ENCODE measurements at places on chromosomes 2 and 18.

DNA sequence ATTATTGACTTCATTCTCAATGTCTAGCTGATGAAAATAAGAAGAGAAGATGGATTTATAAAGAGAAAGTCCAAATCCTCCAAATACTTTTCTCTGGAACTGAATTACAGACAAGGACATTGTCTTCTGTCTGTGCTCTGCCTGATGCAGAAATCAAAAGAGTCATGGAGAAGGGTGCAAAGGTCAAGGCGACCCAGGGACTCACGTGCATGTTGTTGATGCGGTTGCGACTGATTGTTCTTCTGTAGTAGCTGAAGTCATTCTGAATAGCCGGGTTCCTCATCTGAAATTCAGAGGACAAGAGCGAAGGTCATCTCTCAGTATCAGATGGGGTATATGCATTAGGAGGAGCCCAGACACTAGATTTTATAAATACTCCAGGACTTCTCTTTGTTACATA lies 104.4 kb downstream of the CYRIA start:
- no peak for DNase-seq

- DNase-seq = no peak
These were observed 99.4 kb upstream of the PID1 start for GRCh38 chr2:229370509-229370908.

GRCh38 chr2:182228073-182228473 lies 198.8 kb downstream of the PDE1A start:
- no peak for DNase-seq

DNA sequence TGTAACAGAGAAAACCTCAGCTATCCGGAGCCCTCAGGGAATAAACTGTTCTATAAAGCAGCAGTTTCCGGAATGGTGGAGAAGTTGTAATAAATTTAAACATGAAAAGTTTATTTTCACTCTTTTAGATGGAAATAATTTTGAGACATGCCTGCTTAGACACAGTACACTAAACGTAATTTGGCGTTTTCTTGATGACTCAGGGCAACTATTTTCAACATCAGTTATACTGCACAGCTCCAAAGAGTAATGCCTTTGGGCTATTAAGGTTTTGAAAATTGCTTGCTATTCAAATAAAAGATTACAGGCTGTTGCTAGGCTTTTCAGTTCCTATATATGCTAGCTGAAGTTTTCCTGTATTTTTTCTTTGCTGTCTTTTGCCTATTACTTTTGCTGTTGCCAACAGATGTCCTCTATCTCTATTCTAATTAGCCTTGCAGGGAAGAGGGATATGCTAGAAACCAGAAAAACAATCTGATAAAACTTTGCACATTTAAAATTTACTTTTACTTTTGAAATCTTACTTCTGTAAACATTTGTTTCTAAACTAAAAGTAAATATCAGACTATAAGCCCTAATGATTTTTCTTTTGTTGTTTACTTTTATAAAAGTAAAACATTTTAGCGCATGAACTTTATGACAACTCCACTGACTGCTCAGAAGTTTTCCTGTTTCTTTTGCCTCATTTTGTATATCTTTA lies 113.4 kb upstream of the WDSUB1 start:
- no peak for DNase-seq

DNA sequence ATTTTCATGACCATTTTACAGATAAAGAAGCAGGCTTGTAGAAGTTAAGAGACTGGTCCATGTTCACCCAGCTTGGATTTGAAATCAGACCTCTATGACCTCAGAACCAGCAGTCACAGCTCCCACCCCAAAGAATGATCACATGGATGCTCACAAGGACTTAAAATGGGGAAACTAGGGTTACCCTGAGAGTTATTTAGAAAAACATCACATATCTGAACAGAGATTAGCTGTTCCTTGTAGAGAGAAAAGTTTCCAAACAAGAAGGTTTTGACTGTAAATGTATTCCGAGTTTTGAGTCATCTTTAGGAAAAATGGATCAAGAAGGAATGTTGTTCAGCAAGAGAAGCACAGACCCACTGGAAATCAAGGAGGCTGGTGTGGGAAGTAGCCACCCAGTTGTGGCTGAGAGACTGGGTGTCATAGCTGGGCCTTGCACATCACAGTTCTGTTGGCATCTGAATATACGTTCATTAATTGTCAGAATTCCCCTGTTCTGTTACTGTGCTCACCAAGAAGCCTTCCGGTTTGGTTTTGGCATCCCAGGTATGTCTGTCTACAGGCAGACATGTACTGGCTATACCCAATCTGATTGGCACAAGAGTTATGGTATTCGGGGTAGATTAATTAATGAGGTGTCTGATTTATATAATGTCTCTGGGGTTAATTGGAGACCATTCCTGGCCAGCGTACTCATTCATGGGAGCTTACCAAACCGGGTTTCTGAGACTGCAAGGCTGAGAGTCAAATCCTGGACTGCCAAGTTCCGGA lies 371.8 kb upstream of the SLC14A2 start:
- no peak for DNase-seq

DNA sequence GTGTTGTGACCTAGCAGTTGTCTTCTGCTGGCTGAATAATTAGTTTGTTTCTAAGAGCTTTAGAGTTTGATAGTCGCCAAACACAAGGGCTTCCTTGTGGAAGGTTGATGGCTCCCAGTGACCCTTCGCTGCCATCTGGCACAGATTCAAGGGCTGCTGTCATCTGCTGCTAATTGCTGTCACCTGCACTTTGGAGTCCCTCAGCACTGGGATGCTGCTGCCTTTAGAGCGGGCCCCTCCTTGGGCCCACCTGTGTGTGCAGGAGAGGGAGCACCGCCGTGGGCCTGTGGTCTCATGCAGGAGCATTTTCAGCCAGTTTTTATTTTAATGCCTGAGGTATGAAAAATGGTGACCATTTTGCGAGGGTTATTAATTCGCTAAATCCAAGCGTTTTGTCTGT lies 154.0 kb upstream of the NFATC1 start:
- no peak for DNase-seq

DNA sequence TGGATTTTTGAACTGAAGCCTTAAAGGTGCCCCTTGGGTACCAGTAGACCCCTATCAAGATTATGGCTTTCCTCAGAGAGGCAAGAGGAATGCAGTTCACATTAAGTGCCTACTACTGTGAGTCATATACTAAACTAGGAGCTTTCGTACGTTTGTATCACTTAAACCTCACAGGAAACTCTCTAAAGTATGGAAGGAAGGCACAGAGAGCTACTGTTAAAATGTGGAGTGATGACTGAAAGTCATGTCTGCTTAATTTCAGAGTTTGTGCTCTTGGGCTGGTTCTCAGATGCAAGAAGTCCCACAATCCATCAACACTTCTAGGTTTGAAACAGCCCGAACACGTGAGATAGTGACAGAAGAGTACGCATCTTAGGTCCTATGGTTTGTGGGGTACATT lies 4.7 kb downstream of the PLCL1 start:
- DNase-seq = no peak

DNA sequence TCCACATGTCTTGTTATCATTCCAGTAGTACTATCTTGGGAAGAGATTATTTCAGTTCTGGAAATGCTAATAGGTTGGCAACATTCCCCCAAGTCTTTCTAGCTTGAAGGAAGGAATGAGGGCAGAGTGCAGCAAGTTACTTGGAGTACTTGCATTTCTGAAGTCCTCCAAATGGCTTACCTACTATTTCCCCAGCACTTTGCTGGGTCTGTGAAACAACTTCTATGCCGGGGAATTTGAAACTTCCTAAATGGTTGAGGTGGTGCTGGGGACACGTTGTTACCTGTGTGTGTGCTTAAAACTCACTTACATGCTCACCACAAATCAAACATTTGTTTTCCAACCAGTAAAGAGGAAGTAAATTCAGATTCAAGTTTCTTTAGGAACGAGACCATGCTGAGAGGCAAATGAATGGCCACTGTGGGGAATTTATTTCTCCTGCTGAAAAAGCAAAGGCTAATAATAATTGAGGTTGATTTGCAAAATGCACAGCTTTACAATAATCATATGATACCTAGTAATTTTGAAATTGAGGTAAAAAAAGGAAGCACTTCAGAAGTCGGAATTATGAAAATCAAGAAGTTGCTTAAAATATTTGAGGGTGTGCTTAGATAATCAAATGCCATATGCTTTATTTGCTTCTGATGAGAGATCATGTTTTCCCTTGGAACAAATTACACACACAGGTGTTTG lies 1167.7 kb upstream of the ZEB2 start:
- DNase-seq = no peak

- no peak for DNase-seq
These were observed 48.3 kb downstream of the LAMA3 start for GRCh38 chr18:23737578-23737977.

DNA sequence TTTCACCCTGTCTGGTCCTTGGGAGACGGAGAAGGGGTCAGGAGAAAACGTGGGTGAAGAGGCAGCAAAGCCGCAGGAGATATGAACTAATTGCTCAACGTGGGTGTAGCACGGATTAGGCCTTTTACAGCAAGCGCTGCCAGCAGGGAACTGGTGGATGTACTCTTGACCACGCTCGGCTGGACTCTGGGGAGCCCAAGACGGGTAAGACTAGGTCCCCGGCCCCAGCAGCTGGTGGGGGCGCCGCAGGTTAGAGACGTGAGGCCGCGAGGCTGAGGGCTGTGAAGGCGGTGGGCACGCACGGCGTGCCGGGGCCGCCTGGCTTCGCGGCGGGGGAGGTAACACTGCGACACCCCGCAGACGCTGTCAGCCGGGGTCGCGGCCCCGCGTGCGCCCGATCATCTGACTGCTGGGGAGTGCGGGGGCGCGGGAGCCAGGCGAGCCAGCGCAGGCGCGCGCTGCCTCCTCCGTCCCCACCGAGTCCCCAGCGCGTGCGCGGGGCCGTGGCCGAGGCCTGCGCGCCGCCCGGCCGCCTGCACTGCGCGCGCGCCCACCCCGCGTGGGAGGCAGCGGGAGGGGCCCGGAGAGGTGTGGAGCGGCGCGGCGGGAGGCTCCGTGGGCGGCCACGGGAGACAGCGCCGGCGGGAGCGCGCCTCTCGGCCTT lies at the start of gene CLIP4:
Gene CLIP4 (plus strand): TSS at position 470 of the 664 bp plus-strand sequence. CDS start 5,974 bp downstream, outside the sequence.
- peak; percentile 12 for DNase-seq

- no peak for DNase-seq
These were observed 143.9 kb upstream of the FN1 start for GRCh38 chr2:215579809-215580208.

- no peak for DNase-seq
These were observed 37.3 kb downstream of the FER1L5 start for GRCh38 chr2:96679848-96680247.

DNA sequence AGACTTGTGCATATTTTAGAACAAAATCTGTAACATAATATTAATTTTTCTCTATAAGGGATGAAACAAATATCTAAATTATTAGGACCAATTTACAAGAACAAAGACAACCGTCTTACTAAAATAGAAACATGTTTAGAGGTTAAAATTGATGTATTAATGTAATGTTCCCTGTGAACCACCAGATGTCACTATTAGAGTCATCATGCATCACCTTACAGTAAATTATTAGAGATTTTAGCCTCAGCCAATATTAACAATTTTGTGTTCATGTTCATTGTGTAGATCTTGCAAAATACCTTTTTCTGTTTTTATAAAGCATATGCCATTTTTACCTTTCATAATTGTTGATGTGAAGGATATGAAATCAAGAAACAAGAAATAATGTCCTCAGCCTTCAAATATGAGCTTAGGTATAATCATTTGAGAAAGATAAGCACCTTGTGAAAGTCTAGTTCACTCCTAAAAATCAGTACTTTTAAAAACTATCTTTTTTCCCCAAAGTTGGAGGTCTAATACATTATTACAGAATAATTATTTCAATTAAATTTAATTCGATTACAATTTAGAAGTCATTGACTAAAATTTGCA lies 344.3 kb upstream of the KCNH7 start:
- no peak for DNase-seq

DNA sequence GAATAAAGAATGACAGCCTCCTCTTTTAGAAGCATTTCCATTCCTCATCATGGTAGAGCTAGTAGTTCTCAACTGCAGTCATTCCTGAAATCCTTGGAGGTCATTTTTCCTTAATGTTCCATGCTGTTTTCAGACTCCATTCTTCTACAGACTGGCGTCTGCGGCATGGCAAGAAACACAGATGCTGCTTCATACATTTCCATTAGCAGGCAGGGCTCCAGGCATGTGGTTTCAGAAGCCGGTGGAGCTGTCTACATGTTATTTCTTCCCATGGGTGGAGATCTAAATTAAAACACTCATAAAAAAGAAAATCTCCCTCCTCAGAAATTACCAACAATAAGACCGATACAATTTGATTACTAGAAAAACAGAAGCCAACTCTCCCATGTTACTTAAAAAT lies 6.0 kb upstream of the DSG3 start:
- DNase-seq = no peak

GRCh38 chr2:56981554-56981953 lies 797.8 kb downstream of the CCDC85A start:
- no peak for DNase-seq

GRCh38 chr2:1681323-1682180 lies 62.8 kb downstream of the PXDN start:
- DNase-seq = no peak

DNA sequence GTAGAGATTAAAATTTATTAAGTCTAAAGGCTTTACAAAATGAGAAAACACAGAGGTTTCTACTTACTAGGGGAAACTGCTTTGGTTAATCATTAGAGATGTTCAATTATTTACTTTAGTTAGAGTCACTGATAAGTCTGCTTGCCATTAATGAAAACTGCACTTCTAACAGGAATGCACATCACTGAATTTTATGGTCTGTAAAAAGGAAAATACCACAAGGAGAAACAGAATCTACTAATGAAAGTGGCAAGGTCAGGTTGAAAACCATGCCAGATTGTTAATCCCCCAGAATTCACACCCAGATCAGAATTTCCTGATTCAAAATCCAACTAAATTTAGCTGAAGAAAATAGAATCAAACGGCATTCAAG lies 90.5 kb upstream of the GRB14 start:
- DNase-seq = no peak

- DNase-seq = no peak
These were observed 14.0 kb downstream of the ITGA4 start for GRCh38 chr2:181471226-181471625.

DNA sequence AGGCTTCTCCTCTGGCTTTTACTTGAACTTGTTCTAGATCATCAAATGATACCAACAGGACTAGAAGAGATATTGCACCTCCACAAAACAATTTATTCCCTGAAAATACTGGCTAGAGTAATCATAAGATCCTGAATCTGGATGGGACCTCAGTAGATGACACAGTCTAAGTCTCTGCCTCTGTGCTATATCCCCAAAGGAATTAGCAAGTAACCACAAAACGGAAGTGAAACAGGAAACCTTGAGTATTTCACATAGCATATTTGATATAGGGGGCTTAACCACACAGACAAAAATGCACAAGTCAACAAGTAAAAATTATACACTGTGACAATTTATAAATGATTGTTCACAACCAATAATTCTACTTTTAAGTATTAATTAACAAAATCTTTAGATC lies 456.9 kb upstream of the TNP1 start:
- no peak for DNase-seq

DNA sequence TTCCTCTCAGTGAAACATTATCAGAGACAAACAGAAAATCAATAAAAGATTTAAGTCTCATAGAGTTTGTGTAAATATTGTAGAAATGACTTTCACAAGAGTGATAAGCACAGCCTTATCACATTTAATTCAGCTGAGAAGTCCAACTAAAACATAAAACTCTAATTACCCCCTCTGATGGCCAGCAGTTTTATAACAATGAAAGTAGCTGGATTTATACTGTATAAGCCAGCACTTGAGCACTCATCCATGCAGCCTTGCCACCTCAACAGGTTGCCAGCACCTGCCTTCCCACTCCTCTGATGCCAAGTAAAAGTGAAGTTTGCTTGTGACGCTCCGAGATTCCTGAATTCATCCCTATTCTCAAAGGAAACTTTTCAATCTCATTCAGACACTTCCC lies 103.0 kb upstream of the STK39 start:
- no peak for DNase-seq
